ENCODE measurements at places on chromosomes 11 and 22.

DNA sequence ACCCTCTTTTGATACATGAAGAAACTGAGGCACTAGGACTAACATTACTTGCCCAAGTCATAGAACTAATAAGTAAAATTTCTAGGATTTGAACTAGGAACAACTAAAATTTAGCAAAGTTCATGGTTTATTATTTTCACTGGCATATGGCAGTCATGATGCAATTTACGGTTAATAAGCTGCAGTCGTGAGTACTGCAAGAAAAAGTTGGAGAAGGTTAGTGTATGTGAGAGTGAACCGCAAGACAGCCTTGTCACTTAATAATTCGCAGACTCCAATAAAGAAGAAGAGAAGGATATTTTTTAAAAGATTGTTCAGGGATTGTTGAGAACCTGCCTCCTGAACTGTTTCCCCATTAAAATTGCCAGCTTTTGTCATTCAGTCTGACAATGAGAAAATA, 663.4 kb upstream of the TENM4 start:
- DNase-seq = no peak

DNA sequence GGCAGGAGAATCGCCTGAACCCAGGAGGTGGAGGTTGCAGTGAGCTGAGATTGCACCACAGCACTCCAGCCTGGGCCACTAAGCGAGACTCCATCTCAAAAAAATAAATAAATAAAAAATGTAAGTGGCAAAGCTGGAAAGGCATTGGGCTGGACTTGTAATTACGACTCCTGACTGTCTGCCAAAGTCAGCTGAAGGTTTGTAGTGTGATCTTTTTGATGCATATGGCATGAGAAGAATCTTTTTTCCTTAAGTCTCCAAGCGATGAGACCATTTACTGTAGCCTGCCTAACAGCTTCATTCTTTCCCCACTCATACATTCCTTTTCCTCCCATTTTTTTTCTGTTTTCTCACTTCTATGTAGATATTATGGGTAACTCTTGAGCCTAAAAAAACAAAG, 24.8 kb downstream of the CTNND1 start:
- no peak for DNase-seq

DNA sequence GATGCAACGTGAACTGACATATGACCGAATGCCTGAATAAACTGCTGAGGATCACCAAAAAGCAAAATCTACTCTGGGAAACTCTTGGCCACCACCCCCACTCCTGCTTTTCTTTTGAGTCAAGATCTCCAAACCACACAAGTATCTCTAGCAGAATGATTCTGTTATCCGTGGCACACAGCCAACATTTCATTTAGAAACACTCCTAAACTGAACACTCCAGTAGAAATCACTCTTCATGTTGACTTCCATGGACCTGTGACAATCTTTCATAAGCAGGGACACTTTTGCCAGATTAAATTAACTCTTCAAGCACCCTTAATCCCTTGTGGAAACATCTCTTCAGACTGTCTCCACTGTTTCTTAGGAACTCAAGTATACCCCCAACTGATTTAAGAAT, 44.4 kb downstream of the VSIG10L2 start:
- peak; percentile 80 for DNase-seq

DNA sequence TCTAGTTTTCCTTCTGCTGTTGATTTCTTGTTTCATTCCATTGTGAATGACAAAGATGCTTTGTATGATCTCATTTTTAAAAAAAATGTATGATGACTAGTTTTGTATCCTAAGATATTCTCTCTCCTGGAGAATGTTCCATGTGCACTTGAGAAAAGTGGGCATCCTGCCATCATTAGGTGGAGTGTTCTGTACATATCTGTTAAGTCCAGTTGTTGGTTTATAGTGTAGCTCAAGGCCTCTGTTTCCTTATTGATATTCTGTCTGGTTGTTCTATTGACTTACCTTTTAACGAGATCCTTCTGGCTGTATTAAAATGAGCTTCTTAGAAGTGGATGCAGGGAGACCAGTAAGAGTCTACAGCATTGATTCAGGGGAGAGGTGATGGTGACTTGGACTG, 35.2 kb downstream of the SGSM1 start:
- peak; percentile 15 for DNase-seq

DNA sequence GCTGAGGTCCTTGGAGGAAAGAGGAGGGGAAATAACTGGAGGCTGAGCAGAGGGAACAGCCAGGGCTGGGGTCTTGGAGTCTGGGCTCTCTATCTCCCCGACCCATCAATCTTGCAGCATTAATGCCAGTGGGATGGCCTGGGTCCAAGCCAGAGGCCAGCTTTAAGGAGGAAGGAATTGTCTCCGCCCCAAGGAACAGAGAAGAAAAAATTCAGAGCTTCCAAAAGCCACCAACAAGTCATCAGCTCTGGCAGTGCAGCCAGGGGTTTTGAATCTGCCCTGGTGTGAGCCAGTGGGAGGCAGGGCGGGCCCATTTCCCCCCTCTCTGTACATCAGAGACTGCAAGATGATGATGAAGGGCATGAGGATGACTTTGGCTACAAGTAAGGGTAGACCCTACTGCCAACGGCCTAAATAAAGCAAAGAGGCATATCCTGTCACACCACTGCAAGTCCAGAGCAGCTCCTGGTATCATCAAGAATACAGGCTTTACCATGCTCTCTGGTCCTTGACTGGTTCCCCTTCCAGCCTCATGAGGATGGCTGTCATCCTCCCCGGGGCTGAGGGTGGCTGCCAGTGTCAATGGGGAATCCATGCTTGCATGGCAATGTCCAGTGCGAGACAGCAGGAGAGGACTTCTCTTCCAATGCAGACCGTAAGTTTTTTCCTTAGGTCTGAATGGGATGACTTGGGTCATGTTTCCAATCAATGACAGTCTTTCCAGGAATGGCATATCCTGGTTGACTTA, 34.4 kb downstream of the LRRC32 start:
- DNase-seq = no peak

DNA sequence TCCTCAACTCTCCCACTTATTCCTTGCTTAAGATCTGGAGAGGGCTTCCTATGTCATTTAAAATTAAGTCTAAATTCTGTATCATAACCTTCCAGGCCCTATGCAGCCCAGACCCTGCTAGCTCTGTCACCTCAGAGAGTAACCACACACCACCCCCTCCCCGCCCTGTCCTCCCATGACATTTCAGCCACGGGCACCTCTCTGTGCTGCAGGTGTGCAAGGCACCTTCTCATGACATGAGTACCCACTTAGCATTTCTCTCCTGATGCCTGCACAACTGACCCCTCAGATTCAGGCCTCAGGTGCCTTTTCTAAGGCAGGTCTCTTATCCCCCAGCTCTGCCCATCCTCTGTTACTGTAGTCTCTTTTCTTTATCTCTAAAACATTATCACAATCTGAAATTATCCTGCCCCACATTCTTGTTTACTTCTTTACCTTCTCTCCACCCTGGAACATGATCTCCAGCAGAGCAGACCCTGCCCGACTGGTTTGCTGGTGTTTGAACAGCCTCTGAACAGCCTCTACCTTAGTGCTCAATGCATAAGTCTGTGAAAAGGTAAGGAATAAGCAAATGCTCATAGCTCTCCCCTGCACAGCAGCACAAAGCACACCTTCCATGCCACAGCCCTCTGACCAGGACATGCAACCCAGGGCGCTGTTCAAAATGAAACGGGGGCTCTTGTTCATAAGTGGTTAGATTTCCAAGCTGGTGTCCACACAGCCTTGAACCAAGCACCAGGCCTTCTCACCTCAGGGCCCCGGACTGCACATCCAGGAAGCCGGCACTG, 196.1 kb upstream of the B3GAT1 start:
- DNase-seq = peak; percentile 21

GRCh38 chr11:125090816-125091215, 20.6 kb downstream of the TMEM218 start:
- no peak for DNase-seq

- DNase-seq = no peak
These were observed 15.9 kb downstream of the RFPL1 start for GRCh38 chr22:29454276-29454675.

GRCh38 chr22:31122532-31123291, at the start of gene INPP5J:
INPP5J (plus strand) TSS chr22:31122966; CDS start chr22:31123015, 49 bp downstream.
- DNase-seq = peak; percentile 83

DNA sequence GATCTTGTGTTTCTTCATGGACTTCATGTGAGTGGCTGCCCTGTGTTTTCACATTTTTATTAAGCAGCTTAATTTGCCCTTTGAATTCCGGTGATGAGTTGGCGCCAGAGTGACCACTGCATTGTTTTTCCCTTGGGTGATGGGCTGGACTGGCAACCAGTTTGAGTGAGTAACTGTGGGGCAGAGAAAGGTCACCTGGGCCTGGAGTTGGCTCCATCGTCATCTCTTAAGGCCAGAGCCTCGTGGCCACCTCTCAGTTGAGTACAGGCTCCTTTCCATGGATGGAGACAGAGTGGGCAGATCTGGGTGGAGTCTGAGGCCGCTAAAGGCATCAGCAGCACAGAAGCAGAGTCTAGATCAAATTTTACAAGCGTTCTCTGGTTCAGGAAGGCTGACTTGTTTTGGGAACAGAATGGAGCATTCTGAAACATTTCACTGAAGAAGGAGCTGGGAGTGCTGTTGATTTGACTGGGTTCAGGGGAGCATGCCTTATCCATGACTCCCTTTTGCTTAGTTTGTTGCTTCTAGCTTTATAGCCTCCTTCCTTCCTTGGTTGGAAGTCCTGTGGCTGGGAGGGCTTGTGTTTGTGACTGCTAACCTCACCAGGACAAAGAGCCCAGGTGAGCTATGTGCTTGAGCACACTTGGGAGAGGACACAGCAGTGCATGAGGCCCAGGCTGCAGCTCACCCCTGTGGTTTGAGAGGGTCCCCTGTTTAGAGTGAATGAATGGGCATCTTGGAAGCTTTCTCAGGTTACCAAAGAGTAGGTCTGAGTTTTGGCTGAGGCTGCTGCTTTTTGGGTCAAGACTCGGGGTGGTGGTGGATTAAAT, 7.8 kb downstream of the BCR start:
- no peak for DNase-seq

- DNase-seq = no peak
These were observed 23.3 kb upstream of the PPP6R3 start for GRCh38 chr11:68436985-68437926.

GRCh38 chr11:85619499-85619898, 7.6 kb downstream of the DLG2 start:
- DNase-seq = peak; percentile 24

DNA sequence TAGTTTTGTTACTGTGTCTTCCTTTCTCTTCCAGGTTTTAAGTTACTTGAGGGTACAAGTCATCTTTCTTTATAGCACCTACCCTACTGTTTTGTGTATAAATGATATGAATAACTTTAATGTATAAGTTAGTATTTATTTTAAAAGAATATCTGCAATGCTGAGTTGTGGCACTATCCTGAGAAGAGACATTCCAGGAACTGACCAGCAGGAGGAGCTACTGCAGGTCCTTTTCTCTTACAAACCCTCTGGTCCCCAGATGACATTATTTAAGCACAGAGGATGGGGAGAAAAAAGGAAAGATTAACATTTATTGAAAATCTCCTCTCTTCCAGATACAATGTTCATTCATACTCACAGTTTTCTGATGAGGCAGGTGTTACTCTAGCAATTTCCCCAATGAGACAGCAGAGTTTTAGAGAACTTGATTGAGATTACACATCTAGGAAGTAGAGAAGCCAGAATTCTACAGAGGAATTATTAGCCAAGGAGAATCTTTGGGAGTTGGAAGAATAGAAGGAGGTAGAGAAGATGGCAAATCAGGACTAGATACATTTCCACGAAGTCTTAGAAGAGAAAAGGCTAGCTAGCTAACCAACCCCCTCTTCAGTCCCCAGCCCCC, 541.2 kb upstream of the API5 start:
- DNase-seq = peak; percentile 20

GRCh38 chr11:72232260-72233055, 7.9 kb downstream of the INPPL1 start:
- DNase-seq = no peak

DNA sequence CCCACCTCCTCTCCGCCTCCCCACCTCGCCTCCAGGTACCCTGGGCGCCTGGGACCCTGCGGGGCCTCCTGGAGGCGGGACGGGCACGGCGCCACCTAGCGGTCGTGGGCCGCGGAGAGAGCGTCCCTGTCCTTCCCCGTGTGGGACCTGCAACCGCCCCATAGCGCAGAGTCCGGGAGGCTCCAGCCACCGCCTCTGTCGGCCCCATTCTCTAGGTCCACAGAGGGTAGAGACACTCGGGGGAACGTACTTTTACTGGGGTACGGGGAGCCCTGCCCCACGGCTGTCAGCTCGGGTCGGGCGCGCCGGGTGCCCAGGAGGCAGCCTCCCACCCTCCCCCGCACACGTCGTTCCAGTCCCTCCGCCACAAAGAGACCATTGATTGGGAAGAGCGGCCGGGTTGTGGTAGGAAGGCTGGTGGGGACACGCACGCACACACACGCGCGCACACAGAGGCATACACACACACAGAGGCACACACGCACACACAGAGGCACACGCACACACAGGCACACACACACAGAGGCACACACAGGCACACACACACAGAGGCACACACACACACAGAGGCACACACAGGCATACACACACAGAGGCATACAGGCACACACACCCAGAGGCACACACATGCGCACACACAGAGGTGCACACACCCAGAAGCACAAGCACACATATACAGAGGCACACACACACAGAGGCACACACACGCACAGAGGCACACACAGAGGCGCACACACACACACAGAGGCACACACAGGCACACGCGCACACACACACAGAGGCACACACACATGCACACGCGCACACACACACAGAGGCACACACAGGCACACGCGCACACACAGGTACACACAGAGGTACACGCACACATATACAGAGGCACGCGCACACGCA, 12.6 kb upstream of the NECTIN1 start:
- DNase-seq = peak; percentile 34

DNA sequence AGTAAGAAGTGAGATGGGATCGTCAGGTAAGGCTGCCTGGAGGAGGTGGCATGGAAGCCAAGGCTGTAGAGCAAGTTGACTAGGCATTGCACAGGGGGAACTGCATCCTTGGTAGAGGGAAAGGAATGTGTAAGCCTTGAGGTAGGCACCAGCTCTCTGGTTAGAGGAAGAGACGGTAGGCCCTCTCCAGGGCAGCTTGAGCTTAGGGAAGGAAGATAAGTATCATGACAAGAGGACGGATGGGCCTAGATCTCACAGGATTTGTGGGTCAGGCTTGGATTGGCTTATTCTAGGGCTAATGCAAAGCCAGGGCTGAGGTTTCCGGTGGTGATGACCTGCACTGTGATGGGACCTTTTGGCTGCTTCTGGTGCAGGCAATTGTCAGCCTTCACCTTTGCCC, 1035.8 kb downstream of the TBC1D22A start:
- DNase-seq = no peak

DNA sequence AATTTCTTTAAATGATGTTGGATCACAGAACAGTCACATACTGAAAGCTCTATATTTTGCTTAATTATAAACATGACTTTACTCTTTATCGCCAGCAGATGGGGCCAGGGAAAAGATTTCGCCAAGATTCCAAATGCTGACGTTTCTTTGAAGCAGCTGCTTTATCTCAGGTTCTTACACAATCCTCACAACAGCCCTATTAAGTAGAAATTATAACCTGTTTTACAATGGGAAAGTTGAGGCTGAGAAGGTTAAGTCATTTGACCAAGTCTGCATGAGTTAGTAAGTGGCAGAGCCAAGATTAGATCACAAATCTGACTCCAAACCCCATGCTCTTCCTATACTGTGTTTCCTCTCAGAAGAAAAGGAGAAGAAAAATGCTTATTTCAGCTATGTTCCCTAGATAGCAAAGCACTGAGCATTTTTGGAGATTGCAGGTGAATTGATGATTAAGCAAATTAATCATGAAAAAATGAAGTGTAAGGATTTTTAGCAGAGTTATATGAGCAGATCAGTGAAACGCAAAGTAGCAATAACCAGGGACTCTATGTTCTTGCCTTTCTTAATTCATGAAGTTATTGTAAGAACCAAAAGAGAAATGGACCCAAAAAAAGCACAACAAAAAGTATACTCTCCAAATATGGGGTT, 79.0 kb downstream of the AASDHPPT start:
- peak; percentile 44 for DNase-seq

GRCh38 chr22:24942301-24942700, 4.2 kb downstream of the LHFPL7 start:
- peak; percentile 58 for DNase-seq
